ENCODE measurements at places on chromosomes 5 and 9.

GRCh38 chr5:54357408-54358058 lies 47.2 kb upstream of the ARL15 start:
- no peak for DNase-seq

GRCh38 chr5:173859408-173860159 lies 28.6 kb upstream of the CPEB4 start:
- no peak for DNase-seq

GRCh38 chr5:87099968-87100367 lies 167.7 kb upstream of the RASA1 start:
- no peak for DNase-seq

GRCh38 chr5:39578887-39579497 lies 154.2 kb upstream of the DAB2 start:
- DNase-seq, result no peak

- DNase-seq, result no peak
Measured at GRCh38 chr5:157088342-157088990, 20.4 kb downstream of the HAVCR2 start.

DNA sequence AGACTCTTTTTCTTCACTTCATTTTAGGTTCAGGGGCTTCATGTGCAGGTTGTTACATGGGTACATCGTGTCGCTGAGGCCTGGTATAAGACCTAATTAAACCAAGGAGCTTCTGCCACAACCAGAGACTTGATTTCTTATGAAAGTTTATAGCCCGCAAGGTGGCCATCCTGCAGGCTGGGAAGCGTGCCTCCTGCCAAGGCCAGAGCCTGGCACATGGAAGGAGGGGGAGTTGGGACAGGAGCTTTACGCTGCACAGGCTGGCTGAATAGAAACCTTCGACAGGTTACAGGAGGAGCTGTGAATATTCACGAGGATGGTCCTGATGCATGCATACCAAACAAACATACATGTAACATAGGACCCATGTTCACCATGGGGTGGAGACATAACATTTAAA lies 50.1 kb upstream of the SIMC1 start:
- DNase-seq, result no peak

- DNase-seq, result no peak
Measured at GRCh38 chr9:91305596-91306295, 56.0 kb downstream of the AUH start.

- DNase-seq, result no peak
Measured at GRCh38 chr9:117552811-117553210, 138.0 kb upstream of the ASTN2 start.

GRCh38 chr9:116928884-116929283 lies 241.8 kb downstream of the TRIM32 start:
- no peak for DNase-seq

GRCh38 chr9:92631452-92632343 lies 38.2 kb downstream of the IPPK start:
- DNase-seq, result no peak

DNA sequence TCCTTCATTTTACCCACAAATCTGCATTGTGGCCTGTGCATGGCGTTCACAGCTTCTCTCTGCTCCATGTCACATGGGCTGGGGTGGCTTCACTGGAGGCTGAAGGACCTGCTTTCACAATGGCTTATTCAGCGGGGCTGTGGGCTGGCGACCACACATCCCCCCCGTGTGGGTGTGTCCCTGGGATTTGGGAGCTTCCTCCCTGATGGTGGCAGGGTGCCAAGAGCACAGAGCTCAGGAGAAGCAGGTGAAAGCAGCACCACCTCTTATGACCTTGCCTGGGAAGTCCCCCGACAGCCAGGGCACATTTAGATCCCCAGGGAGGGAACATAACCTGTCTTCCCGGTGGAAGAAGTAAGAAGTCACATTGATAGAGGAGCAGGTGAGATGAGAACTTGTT lies 5.0 kb upstream of the MED10 start:
- DNase-seq, result no peak

DNA sequence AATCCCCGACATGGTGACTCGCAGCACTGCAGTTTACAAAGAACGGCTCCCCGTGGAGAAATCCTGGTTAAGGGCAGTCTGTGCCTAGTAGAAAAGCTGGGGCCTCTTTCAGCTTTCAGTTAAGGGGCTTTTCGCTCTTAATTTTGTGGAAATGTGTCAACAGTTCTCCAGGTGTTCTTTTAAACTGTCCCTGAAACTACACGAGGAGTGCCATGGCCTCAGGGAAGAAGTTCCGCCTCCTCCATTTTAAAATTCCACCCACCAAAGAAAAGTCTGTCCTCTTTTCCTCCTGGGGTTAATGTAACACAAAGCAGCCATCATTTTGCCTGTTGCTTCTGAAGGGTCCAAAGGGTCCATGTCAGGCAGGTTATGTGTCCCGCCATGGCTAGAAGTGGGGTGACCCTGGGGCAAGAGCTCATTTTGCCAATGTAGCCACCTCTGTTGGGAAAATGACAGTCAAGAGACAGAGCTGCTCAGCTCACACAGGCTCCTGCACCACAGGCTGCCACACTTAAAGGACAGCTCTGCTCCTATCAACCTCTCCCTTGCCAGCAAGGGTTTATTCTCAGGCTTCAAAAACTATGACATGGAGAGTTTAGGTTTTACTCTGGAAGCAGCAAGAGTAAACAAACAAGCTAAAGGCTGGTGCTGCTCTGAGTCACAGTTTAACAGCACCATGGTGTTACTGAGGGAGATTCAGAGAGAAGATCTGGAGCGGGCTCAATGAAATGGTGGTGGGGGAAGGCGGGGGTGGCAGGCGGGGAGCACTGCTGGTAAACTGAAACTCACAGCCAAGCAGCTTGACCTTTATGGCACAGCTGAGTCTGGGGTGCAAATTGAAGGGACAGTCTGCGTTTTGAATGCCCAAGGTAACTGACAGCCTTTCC lies 3.2 kb downstream of the WHRN start:
- peak; percentile 34 for DNase-seq

GRCh38 chr9:136424750-136425362 lies 14.4 kb downstream of the PMPCA start:
- no peak for DNase-seq

DNA sequence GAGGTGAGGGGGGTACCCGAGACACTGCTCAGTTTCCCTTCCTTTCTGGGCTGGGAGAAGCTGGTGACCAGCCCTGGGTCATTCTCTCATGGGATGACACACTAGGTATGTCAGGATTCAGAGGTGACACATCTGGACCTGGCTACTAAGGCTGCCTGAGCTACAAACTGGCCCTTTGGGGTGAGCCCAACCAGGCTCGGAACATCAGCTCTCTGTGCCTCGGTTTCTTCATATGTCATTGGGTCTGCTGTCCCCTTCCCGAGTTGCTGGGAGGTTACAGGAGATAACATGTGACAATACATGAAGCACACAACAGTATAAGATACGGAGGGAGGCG lies 11.8 kb downstream of the CARD19 start:
- DNase-seq, result no peak

DNA sequence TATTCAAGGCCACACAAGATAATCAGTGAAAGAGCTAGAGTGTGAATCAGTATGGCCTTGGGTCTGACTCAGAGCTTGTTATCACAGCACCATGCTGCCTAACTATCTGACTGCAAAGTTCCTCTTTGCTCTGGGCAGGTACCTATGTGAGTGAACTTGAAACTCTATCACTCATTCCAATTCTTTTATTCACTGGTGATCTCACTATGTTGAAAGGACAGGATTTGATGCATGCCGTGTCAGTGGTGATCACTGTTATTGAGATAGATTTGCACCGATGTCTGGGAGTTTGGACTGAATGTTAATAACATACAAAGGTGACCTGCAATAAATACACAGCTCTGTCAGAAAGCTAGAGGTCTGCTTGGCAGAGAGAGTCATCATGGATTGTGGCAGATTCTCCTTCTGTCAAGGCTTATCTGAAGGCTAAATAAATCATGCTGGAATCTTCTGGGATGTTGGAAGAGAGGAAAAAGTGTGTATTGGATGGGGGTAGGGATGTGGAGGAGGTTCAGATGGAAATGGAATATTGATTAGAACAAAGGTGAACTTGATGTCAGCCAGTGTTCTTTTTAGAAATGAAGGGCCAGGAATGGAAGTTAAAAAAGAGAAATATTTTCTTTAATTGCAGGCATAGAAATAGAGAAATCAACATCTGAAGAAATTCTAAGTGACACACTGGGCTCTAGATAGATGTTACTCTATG lies 91.8 kb upstream of the TNC start:
- DNase-seq, result no peak

- no peak for DNase-seq
Measured at GRCh38 chr9:7238247-7238637, 480.5 kb downstream of the KDM4C start.

- DNase-seq, result no peak
Measured at GRCh38 chr5:177405805-177406204, 3.6 kb downstream of the F12 start.

DNA sequence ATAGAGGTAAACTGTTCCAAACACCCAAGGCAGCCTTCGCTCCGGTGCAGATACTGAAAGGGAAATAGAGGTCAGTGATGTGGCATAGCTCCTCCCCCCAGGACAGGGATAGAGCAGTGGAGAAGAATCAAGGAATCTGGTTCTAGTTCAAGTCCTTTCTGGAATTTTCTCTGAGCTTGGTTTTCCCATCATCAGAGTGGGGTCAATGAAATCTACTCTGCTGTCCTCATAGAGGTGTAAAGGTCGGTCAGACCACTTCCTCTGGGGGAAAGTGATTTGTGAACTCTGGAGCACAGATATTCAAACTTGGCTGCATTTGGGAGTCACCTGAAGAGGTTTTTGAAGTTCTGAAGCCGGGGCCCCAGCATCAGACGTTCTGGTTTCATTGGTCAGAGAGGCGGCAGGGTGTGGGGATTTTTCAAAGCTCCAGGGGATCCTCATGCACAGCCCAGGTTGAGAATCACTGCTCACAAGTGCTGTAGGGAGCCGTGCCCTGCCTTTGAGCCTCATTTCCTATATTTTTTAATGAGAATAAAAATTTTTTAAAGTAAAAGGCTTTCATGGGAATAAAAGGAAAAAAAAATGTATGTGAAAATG lies 105.7 kb upstream of the RAD23B start:
- no peak for DNase-seq

DNA sequence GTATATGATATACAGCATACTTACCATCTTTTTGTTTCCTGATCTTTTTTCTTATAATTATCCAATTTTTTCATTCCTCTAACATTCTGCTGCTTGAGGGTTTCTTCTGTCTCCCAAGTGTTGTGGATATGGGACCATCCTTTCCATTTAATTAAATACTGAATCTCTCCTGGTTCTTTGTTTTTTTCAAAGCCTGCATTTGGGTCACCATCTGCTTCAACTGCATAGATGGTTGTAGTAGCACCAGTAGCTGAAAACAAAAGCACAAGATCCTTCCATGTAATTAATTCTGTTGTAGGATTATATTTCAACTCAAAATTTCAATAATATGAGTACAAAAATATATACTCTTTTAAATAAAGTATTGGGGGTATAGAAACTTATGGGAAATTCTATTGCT lies 29.4 kb downstream of the CHD1 start:
- DNase-seq, result no peak

DNA sequence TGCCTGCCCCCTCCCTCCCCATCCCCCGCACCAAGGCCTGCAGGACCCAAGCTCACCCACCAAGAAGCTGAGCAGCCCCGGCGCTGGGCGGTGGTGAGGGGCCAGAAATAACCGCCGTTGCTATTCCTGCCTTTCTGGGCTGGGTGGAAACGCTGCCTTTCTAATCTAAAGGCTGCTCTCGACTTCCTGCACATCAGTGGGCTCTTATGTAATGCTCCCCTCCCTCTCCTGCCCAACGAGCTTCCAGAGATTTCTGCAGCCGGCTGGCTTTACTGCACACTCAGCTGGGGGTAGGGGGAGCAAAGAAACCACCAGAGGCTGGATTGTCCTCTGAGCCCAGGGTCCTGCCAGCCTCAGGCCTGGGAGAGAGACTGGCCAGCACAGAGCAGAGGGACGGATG lies 6.9 kb upstream of the EGR1 start:
- no peak for DNase-seq

DNA sequence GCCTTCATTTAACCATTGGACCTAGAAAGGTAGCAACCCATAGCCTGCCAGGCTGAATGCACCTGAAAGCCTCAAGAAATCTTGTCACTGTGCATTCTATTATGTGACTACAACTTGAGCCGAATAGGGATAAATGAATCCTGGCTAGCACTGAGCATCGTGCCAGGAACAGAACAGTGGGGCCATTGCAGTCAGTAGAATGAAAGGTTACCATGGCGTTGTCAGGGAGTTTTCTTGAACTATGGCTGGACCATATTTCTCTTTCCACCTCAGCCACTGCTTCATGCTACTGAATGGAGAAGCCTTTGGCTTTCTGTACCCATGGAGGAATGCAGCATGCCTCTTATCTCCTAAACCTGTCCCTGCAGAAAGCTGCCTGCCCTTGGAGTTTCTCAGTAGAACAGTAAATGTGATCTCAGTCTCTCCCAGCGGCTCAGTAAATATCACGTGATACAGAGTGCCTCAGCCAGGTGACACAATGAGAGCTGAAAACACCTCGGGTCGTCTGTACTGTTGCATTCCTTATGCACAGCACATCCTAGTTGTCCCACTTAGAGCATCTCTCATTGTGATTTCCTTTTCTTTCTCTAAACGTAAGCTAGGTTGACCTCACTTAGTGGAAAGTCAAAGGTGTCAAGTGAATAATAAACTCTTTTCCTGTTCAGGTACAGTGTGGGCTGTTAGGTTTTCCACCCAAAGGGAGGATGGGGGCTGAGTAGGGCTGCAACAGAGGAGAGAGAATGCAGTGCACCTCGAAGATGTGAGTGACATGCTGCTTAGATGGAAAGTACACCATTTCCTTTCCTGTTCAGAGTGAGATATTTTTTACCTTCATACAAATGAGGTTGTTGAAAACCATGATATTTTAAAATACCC lies 115.3 kb downstream of the MACIR start:
- DNase-seq, result no peak

- no peak for DNase-seq
Measured at GRCh38 chr9:113973226-113973625, 97.1 kb downstream of the ZNF618 start.

DNA sequence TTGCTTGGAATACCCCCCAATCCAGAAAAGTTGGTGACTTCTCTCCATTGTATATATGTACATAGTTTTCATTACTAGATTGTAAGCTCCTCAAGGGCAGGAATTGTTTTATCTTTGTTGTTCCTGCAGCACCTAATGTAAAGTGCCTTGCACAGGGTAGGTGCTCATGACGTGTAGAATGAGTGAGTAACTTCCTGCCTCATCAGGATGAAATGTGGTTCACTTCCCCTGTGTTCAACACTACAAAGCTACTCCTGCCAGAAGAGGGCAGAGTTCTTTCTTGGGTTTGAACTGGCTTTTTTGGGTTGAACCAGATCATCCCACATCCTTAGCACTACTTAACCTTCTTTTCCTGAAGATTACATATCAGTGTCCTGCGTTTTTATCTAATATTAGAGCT lies 23.9 kb downstream of the GTF3C4 start:
- DNase-seq, result no peak

Measured in C1 segment of cervical spinal cord (tissue), 14 donors.